Activated CD8-positive, alpha-beta memory T cell treated with anti-CD3 and anti-CD28 coated beads, Interleukin-2, amount 10 ng/mL, durations not matched to agents 7 days and 5 days (primary cell): ENCODE measurements at places on chromosomes 5 and 9.

GRCh38 chr9:71763832-71764231, 4.5 kb downstream of the CEMIP2 start:
- no peak for DNase-seq

- no peak for DNase-seq
Observed at GRCh38 chr5:110545716-110546115, 180.8 kb downstream of the TMEM232 start.

- no peak for DNase-seq
Observed at GRCh38 chr9:78856781-78857180, 559.9 kb downstream of the PSAT1 start.

GRCh38 chr5:133034064-133034463, 7.7 kb upstream of the ZCCHC10 start:
- no peak for DNase-seq

GRCh38 chr5:67425514-67425913, 228.9 kb upstream of the CD180 start:
- no peak for DNase-seq

GRCh38 chr5:14834062-14834461, 37.5 kb downstream of the ANKH start:
- no peak for DNase-seq

DNA sequence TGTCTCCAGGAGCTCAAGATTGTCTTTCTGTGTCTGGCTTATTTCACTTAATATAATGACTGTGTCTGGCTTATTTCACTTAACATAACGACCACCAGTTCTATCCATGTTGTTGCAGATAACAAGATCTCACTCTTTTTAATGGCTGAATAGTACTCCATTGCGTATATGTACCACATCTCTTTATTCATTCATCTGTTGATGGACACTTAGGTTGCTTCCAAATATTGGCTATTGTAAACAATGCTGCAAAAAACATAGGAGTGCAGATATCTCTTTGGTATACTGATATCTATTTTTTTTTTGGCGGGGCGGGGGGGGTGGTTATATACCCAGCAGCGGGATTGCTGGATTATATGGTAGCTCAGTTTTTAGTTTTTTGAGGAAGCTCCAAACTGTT, 45.5 kb downstream of the FER start:
- DNase-seq = no peak

GRCh38 chr5:14056039-14056438, 87.1 kb upstream of the TRIO start:
- no peak for DNase-seq

GRCh38 chr9:126796758-126797157, 8.1 kb upstream of the ZBTB43 start:
- no peak for DNase-seq
